ENCODE measurements at places on chromosomes 6 and 20.

GRCh38 chr6:90199900-90200299 is 96.7 kb downstream of the BACH2 start:
- DNase-seq, result no peak

DNA sequence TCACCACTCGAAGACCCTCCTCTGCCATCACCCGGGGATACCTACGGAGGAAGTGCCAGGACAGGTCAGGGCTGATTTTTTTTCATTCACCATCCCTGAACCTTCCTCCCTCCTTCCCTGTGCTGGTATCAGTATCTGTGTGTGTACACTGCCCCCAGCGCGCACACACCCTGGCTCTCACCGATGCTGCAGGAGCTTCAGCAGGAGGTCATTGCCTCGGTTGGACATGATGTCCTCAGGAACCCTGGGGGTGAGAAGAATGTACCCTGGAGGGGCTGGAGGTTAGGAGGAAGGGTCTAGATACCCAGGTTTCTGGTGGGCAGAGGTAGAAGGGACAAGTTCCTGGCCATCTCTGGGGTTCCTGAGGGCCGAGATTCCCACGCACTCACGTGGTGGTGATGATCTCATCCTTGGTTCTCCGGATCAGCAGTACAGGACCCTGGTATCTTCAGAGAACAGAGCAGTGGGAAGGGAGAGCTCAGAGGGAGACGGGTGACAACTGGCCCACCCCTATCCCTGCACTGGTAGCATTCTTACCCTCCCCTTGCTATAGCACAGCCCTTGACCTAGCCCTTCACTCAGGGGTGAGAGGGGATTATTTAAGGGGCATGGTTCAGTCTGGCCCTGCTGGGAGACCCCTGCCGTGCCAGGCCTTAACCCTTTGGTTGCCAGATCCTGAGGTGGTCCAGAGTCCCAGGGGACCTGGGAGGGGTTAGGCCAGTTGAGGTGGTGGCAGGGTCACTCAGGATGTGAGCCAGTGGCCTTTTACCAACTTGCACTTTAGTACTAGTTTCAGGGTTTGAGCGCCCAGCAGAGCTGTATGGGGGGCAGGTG is 7.2 kb upstream of the LY6G5C start:
- no peak for DNase-seq

- no peak for DNase-seq
Measured at GRCh38 chr6:101832371-101832770, 438.9 kb downstream of the GRIK2 start.

GRCh38 chr6:118495485-118496280 is 52.4 kb upstream of the PLN start:
- no peak for DNase-seq

- peak; percentile 3 for DNase-seq
Measured at GRCh38 chr20:19786311-19786710, 28.3 kb downstream of the RIN2 start.

- peak; percentile 85 for DNase-seq
Measured at GRCh38 chr6:125746731-125747588, 2.5 kb upstream of the HEY2 start.

- DNase-seq, result peak; percentile 10
Measured at GRCh38 chr6:82040405-82041221, 206.9 kb downstream of the IBTK start.

DNA sequence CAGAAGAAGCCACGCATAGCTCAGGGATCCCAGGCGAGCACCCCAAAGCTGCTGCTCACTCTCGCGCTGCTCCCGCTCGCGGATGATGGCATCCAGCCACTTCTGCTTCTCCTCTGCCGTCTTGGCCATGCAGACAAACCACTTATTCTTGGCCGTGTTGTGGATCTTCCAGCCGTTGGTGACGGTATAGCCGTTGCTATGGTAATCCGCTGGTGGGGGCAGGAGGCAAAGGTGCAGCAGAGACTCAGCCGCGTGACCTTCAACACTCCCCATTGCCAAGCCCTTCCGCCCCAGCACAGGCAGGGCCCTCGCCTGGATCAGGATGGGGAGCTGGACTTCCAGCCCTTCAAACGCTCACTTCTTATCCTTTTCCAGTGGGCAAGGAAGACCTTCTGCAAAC is 136.9 kb downstream of the PREX1 start:
- DNase-seq, result no peak

GRCh38 chr6:123770247-123770949 is 33.3 kb upstream of the NKAIN2 start:
- no peak for DNase-seq

- no peak for DNase-seq
Measured at GRCh38 chr20:38828514-38829295, 23.2 kb downstream of the PPP1R16B start.

GRCh38 chr6:110538416-110539160 is 62.2 kb upstream of the SLC22A16 start:
- no peak for DNase-seq

DNA sequence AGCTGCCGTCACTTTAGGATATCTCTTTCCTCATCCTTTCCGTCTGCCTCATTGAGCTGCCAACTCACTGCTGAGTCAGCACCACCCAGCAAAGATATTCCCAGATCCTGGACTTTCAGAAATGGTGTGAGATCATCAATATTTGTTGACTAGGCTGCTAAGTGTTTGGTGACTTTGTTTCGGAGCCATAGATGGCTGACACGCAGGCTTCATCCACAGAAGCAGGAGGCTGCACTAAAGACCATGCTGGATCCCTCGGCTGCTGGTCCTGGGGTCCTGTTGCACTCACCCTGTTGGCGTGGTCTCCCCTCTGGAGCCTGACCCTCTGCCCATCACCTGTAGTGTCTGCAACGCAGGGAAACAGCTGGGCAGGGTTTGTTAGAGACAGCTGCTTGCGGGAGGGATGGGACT is 96.5 kb downstream of the ERMARD start:
- DNase-seq, result no peak

DNA sequence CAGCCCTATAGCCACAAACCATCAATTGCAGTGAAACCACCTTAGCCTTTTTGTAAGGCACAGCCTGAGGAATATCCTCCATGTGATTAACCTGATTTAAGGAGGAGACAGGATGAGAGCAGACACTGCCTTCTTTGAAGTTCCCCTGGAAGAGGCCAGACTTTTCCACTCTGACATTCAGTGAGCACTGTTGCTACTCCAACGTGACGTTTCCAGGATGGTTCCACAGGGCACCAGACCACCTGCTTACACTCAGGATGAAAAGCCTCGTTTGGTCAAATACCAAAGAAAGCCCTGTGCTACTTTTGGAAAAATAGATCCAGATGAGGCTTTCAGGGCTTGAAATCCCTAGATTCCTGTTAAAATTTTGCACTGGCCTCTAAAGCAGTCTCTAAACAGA is 1102.1 kb upstream of the FLRT3 start:
- DNase-seq, result no peak

- DNase-seq, result no peak
Measured at GRCh38 chr20:9515741-9516233, 1.4 kb downstream of the LAMP5 start.

DNA sequence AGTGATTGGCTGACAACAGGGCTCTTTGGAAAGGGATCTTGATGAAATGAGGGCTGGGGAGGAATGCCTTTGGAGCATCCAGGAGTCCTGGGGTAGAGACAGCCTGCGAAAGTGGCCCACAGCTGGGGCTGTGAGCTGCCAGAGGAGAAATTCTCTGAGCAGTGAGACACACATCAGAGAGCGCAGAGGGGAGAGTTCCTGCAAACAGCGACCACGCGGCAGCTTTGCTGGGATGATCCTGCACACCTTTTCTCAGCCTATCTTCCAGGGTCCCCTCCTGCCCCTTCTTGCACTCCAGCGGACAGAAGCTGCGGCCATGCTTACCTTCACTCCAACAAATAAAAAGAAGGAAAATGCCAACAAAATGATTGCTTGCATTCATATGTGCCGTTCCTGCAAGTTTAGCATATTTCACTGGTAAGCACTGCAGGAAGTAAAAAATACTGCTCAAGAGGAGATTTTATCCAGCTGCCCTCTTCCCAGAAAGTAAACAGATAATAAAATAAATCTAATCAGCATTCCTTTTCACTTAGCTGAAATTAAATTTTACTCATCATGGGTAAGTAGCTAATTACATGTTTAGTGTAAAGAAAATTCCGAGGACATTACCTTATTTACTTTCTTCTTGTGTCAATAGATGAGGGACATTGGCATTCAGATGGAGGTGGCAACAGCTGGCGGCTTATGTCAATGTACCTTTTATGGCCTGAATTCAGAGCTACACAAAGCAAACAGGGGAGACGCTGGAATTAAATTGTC is 339.9 kb upstream of the ARID1B start:
- no peak for DNase-seq

DNA sequence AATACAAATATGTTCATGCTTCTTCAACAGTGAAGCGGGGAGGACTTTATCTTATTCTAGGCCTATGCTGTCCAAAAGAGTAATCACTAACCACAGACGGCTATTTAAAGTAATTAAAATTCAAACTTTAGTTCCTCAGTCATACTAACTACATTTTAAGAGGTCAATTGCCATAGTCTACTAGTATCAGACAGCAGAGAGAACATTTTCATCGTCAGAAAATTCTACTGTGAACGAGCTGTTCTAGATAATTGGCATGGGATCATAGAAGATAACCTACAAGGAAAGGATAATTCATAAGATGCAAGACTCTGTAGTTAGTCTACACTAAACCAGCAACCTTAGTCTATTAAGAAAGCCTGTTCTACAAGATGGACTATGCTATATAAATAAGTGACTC is 44.4 kb downstream of the PRKN start:
- no peak for DNase-seq

DNA sequence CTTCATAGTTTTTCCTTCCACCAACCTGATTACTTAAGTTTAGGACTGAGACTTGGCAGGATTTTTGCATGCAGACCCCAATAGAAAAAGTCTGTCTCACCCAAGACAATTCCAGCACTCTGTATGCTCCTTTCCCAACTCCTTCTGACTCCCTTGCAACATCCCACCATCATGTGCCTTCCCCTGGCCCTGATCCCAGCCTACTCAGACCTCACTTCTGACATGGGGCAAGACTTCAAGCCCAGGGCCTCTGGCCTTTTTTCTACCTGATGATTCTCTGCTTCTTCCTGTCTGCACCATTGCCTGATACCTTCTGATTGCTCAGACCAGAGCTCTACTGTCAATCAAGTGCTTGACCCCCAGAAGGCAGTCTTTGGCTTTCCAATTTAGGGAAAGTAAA is 96.6 kb downstream of the HAO1 start:
- DNase-seq, result no peak

DNA sequence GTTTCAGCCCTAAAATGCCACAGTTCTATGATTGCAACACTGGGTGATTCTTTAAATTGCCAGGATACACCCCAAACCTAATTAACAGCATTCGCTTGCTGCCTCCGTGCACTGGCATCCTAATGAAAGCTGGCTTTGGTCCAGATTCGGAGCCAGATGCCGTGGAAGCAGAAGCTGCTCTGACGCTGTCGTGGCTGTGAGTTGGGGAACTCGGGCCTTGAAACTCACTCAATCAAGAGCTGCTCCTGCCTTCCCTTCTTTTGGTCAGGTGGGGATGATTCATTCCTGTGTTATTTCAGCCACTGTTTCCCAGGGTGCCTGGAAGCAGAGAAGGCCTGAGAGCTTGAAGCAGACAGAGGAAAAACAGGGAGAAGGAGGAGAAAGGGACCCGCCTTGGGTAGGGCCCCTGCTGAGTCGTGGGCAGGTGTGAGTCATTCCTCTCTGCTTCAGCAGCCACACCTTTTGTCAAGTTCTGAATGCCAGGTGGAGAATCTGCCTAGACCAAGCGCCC is 36.2 kb upstream of the DSP start:
- peak; percentile 88 for DNase-seq

DNA sequence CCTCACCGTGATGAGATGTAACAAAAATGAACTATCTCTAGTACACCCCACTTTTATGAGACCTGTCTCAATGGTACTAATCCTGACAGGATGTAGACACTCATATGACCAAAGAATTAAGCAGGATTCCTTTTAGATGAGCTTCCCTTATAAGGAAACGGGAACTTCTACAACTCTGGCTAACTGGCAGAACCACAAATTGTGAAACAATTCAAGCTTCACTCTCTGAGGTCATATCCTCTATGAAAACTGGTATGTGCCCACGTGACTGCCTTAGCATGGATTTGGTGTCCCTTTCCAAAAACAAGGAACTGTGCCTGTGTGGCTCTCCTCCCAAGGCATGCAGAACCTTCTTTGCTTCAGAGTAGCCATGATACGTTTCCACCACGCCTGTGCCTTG is 14.1 kb upstream of the CPNE5 start:
- no peak for DNase-seq

DNA sequence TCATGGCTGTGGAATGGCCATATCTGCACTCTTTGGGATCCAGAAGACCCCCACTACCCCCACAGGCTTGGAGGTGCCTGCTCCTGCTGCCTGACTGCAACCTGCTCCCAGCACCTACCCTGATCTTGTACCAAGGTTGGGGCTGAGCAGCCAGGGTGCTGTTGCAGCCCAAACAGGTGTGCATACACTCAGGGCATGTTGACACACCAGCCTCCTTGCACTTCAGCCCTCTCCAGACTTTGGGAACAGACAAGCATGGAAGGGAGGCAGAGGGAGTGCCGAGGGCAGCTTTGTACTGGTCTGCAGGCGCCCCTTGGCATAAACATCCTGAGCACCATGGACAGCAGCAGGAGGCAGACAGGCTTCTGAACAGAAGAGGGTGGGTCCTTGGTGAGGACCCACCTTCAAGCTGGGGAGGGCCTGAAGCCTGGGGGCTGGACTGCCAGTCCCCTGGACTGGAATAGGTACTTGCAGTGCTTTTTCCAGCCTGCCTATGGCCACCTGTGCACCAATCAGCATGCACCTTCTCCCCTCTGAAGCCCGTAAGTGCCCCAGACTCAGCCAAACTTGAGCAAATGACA is 1675.8 kb downstream of the HACE1 start:
- DNase-seq, result no peak

- DNase-seq, result no peak
Measured at GRCh38 chr6:3850451-3851203, 1.5 kb downstream of the FAM50B start.

- no peak for DNase-seq
Measured at GRCh38 chr20:24646321-24646720, 176.9 kb downstream of the SYNDIG1 start.

- no peak for DNase-seq
Measured at GRCh38 chr6:11633741-11634509, 96.4 kb downstream of the TMEM170B start.

- peak; percentile 26 for DNase-seq
Measured at GRCh38 chr6:157560691-157561413, 179.9 kb downstream of the ZDHHC14 start.

- no peak for DNase-seq
Measured at GRCh38 chr6:127202676-127203075, 64.0 kb upstream of the RNF146 start.

- DNase-seq, result no peak
Measured at GRCh38 chr6:41497994-41498393, 48.2 kb upstream of the FOXP4 start.

- DNase-seq, result no peak
Measured at GRCh38 chr20:59075934-59076508, 33.4 kb upstream of the PRELID3B start.
